ENCODE measurements at places on chromosomes 5 and 9.

DNA sequence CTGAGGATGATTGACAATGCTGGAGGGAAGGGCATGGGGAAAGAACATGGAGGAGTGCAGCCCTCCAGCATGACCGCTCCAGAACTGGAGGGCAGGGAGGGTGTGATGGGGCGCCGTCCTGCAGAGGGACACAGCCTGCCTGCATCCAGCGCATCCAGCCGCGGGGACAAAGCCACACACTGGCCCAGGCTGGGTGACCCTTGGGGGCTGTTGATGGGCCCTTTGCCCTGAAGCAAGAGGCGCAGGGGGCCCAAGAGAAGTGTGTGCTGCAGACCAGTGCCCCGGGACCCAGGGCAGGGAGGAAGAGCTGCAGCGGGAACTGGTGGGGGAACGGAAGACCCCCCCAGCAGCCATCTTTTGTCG, 169.8 kb upstream of the PPP1R26 start:
- DNase-seq: no peak

GRCh38 chr5:78050888-78051287, 243.6 kb downstream of the AP3B1 start:
- no peak for DNase-seq

GRCh38 chr5:170021506-170021905, 41.2 kb upstream of the INSYN2B start:
- DNase-seq: no peak

- DNase-seq: no peak
Measured at GRCh38 chr5:173782671-173783101, 105.5 kb upstream of the CPEB4 start.

- no peak for DNase-seq
Measured at GRCh38 chr5:138657360-138657759, 82.2 kb upstream of the HSPA9 start.

- no peak for DNase-seq
Measured at GRCh38 chr9:137076636-137077009, 694 bp upstream of the UAP1L1 start.

GRCh38 chr9:70100362-70100761, 56.7 kb downstream of the MAMDC2 start:
- DNase-seq: no peak

GRCh38 chr5:143672806-143673205, 139.2 kb upstream of the HMHB1 start:
- DNase-seq: no peak

GRCh38 chr5:133035224-133035623, 8.9 kb upstream of the ZCCHC10 start:
- no peak for DNase-seq

GRCh38 chr9:98045234-98046179, 11.0 kb upstream of the NANS start:
- no peak for DNase-seq

DNA sequence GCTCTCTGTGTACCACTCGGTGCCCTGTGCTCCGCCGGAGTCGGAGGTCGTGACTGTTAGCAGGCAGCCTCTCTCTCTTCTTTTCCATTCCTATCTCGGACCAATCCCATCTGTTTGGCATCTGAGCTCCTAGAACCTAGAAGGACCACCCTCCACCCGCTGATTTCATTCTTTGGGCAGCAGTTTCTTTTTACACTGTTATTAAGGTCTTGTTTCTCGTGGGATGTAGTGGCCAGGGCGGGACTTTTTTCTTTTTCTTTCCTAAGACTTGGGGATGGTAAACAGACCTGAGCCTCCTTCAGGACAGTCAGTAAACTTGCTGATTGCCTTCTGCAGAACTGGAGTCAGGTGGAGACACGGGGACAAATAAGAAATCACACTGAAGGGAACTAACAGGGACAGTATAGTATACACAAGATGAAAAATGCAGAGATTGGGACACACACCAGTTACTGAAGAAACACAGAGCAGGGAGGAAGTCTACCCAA, 500 bp downstream of the URM1 start:
- DNase-seq: no peak

DNA sequence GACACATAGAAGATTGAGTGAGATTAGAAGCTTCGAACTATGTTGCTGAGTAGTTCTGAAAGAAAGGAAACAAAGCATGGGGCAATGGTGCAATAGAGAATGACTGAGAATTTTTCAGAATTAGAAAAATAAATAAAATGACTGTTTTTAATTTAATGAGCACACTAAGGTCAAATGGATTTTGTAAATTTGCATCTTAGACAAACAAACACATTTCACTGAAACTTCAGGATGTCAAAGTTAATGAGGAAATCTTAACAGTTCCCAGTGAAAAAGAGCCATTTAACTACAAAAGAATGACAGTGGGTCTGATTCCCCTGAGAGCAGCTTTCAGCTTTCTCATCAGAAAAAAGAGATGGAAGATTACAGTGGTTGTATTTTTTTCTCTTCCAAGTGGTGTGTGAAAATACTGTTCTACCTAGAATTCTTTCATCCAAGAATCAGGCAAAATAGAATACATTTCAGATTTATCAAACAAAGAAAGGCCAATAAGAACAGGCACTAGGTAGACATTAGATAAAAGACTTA, 591.9 kb downstream of the SEMA5A start:
- no peak for DNase-seq

GRCh38 chr9:131018621-131019020, 9.6 kb downstream of the LAMC3 start:
- DNase-seq: no peak

- no peak for DNase-seq
Measured at GRCh38 chr5:39260095-39260494, 40.7 kb upstream of the FYB1 start.

DNA sequence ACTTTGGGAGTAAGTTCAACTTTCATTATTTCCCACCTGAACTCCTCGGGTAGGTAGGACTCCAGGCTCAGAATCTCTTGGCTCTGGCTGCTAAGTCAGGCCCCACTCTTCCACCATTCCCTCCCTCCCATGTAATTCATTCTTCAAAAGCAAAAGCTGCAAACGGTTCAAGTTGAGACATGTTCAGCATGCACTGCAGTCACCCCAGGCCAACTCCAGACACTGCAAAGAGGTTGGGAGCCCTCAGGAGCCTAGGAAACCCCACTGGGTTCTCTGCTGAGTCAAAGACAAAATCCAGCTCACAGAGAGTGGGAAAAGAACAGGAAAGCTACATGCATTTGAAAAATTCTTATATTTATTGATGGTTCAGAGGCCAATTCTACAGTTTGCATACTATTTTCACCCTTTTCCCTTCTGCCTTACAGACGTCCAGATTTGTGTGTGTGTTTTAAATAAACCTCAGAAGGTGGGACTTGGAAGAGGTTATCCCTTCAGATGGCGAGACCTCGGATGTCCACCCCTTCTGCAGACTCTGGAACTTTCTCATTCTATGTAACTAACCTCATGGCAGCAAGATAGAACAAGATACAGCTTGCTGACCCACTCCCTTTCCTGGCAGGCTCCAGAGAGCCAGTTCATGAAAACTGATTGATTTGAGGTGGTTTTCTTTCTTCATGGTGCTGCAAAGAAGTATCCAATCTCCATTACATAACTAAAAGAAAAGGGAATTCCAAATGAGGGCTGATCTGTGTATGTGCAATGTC, 65.7 kb upstream of the EQTN start:
- DNase-seq: no peak

- no peak for DNase-seq
Measured at GRCh38 chr5:136726506-136726905, 361.2 kb upstream of the TRPC7 start.

GRCh38 chr5:87394411-87395165, 18.1 kb downstream of the CCNH start:
- no peak for DNase-seq

DNA sequence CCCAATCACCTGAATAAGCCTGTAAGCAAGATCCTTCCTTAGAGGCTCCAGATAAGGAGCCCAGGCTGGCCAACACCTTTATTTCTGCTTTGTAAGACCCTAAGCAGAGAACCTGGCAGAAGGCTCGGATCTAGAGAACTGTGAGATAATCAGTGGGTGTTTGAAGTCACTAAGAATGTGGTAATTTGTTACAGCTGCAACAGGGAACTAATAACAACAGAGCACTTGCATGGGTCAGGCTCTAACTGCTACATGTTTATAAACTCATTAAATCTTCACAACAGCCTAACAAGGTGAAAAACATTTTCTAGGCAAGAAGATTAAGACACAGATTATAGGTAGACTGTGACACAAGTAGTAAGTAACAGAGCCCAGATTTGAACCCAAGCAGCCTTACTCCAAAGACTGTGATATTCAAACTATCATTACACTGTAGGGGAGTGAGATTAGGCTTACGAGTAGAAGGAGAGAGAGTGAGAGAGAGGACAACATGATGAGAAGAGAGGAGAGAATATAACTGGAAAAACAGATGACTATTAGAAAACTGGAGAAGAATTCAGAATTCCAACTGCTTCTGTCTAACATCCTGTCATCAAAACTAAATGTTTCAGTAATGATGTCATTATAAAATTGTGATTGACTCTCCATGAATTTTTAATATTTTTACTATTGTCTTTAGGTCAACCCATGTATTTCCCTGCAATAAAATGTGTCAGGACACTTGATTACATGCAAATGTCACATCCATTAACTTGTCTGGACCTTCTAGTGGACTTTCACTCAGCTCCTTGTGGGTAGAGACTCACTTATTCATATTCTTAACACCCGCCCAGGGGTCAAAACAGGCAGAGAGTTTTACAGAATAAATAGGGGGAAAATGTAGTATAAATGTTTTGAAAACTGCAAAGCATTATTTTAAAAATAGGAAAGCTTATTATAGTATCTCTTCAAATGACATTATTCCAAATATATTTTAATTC, 290.9 kb upstream of the RGMB start:
- no peak for DNase-seq

- no peak for DNase-seq
Measured at GRCh38 chr9:79637177-79637925, 65.6 kb downstream of the TLE4 start.

DNA sequence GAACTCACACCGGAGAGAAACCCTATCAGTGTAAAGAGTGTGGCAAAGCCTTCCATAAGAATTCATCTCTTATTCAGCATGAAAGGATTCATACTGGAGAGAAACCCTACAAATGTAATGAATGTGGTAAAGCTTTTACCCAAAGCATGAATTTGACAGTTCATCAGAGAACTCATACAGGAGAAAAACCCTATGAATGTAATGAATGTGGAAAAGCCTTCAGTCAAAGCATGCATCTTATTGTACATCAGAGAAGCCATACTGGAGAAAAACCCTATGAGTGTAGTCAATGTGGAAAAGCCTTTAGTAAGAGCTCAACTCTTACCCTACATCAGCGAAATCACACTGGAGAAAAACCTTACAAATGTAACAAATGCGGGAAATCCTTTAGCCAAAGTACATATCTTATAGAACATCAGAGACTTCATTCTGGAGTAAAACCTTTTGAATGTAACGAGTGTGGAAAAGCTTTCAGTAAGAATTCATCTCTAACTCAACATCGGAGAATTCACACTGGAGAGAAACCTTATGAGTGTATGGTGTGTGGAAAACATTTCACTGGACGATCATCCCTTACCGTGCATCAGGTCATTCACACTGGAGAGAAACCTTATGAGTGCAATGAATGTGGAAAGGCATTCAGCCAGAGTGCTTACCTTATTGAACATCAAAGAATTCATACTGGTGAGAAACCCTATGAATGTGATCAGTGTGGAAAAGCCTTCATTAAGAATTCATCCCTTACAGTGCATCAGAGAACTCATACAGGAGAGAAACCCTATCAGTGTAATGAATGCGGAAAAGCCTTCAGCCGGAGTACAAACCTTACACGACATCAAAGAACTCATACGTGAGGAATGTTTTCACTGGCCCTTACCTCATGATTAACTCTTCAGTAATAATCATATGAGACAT, 8.9 kb upstream of the ZNF454 start:
- DNase-seq: no peak

DNA sequence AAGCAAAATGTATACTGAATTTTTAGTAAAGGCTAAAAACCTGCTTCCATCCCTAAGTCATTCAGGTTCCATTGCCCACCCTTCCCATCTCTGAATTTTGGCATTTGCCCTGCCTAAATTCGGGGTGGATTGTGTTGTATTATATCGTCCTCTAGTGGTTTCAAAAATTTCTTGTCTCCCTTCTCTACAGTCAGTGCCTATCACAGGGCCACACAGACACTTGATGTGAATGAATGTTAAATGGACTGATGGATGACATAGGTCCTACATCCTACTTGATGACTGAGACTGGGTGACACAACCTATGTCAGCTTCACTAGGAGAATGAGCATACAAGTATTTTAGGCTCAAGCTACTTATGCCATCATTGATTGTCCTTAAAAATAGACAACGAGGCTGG, 45.6 kb upstream of the SLC30A5 start:
- DNase-seq: no peak

GRCh38 chr9:12719431-12719830, 26.2 kb downstream of the TYRP1 start:
- no peak for DNase-seq

DNA sequence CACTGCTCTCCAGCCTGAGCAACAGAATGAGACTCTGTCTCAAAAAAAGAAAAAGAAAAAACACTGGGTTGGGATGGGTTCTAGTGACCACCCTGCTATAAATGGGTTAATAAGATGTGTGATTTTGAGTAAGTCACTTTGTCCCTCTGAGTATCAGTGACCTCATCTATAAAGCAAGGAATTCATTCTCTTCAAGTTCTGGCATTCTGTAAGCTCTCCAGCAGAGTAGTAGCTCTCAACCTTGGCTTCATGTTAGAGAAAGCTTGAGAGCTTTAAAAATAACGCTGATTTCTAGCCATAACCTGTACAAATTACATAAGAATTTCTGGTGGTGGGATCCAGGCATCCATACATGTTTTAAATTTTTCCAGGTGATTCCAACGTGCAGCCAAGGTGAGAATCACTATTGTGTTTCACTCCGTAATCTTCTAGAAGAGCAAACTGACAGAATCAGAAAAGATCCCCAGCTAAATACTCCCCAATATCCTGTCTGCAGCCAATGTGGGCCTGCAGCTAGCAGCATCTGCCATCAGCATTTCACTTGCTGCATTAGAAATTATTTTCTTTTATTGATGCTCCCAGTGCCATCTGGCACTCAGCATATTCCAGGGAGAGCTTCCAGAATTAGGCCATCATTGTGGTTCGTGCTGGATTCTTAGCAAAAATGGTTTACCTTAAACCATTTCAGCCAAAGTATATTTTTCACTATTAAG, 109.4 kb downstream of the FEM1C start:
- no peak for DNase-seq

- DNase-seq: no peak
Measured at GRCh38 chr5:168002116-168002515, 289.3 kb upstream of the WWC1 start.

DNA sequence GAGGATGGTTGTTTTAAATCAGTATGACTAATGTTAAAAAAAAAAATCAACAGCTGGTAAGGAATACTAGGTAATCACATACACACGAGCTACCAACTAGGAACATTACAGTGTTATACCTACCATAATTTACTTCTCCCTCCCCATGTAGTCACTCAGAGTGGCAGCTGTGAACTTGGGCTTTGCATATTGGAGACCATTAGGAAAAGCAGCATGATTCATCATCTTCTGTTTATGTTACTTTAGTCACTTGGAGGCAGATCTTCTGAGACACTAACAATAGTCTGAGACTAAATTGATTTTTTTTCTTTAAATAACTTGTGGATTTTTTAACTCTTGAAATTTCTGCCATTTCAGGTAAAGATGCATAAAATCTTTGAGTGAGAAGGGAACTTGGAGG, 141.5 kb upstream of the NR4A3 start:
- no peak for DNase-seq

Measured in stimulated activated CD8-positive, alpha-beta memory T cell treated with anti-CD3 and anti-CD28 coated beads, Interleukin-2, amount 100 ng/mL, for 1 hour (primary cell).